ENCODE measurements at places on chromosomes 1 and 21.

GRCh38 chr1:68218490-68218889 is 13.8 kb downstream of the WLS start:
- peak; percentile 56 for DNase-seq

DNA sequence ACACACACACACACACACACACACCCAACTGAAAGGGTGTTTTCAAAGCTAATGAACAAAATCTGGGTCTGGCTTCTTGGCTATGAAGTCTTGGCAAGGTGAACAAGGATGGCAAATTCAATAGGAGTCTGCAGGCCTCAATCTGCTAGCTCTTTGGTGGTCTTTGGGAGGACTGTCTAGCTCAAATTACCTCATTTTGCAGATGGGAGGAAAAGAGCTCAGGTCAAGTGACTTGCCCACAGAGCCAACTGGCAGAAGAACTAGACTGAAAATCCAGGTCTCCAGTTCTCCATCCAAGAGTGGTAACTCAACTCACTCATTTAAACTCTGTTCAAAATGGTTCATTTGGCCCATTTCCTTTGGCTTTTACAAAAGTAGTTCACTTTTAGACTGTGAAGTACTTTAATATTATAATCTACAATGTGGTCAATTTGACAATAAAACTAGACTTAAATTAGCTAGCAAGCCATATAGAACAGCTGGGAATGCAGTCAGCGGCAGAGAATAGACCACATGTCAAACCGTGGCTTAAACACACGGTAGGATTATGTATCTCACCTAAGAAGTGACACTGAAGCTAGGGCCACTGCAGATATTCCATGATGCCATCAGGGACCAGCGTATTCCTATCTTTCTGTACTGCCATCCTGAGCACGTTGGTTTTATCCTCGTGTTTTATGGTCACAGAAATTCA is 112.9 kb downstream of the APP start:
- no peak for DNase-seq

GRCh38 chr1:201764166-201764565 is 64.8 kb upstream of the IPO9 start:
- DNase-seq: no peak

GRCh38 chr1:114111731-114112641 is 41.7 kb downstream of the SYT6 start:
- DNase-seq: no peak
